ENCODE measurements at places on chromosomes 3 and 15.

GRCh38 chr3:108415661-108416060 lies 94.7 kb downstream of the MYH15 start:
- no peak for DNase-seq

- DNase-seq, result no peak
These were observed 479.0 kb downstream of the AGBL1 start for GRCh38 chr15:86558686-86559085.

- DNase-seq, result no peak
These were observed 31.3 kb downstream of the TIMP4 start for GRCh38 chr3:12127391-12127790.

DNA sequence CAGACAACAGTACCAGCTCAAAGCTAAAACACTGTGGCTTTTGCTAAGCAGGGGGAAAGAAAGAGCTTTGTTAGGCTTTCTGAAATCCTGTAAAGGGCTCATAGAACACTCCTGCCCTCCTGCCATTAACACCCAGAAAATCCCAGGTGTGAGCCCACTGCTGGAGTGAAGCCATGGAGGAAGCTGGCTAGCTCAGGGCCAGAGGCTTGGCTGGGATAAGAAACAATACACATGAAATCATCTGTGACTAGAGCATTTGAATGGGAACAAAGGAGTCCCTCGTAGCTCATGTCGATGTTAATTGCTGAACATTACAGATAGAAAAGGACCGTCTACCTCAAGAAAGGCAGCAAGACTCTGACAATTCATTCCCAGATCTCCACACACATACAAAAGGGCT lies 23.5 kb downstream of the RUVBL1 start:
- DNase-seq, result no peak

DNA sequence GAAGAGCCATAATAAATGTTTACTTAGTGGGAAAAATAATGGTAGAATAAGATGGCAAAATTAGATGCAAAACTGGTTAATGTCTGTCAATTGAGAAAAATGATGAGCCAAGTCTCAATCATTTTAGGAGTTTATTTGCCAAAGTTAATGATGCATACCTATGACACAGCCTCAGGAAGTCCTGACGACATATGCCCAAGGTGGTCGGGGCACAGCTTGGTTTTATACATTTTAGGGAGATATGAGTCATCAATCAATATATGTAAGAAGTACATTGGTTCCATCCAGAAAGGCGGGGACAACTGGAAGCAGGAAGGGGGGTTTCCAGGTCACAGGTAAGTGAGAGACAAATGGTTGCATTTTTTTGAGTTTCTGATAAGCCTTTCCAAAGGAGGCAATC lies 31.5 kb downstream of the CLEC3B start:
- no peak for DNase-seq

DNA sequence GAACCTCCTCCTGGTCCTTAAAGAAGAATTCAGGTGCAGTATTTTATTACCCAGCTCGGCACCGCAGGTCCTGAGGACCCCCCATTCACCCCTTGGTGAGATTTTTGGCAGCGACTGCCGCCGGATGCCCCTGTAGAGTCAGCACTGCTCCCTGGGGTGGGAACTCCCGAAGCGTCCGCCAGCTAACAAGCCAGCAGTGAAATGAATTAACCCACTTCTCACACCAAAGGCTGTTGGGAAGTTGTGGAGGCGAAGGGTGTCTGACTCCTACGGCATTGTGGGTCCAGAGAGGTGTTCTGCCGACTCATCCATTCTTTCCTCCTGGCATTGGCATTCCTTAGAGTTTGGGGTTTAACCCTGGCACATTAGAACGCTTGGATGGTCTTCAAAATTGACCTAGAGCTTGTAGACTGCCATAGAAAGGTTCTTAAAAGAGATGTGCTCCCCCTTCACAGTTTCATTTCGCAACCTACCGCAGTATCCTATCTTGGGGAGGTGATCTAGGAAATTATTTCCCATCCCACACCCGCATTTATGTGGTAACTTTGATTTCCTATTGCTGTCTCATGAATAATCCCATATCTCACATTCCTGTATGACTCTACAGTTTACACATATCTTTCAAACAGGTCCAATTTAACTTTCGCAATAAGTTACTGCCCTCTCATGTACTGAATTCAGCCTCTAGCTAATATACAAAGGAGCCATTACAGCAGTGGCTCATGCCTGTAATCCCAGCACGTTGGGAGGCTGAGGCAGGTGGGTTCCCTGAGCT lies 879 bp upstream of the EIF5A2 start:
- no peak for DNase-seq

GRCh38 chr15:66833803-66834202 lies 131.8 kb downstream of the SMAD6 start:
- DNase-seq, result no peak

GRCh38 chr3:172709774-172710663 lies 848 bp downstream of the NCEH1 start:
- no peak for DNase-seq

DNA sequence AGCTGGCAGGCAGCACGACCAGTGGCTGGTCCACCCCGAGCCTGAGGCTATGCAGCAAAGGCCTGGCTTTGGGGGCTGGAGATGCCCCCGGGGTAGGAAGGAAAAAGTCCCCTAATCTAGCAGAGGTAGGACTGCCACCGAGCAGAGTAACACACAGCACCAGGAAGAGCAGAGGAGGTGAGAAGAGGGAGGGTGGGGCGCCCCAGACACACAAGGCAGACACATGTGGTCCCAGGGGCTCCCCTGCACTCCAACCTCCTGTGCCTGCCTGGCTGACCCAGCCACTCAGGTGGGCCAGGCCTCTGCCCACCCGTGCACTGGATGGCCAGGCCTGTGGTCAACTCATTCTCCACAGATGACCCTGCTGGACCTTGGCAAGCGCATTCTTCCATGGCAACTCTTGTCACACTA lies 112.4 kb downstream of the ADCY5 start:
- no peak for DNase-seq

DNA sequence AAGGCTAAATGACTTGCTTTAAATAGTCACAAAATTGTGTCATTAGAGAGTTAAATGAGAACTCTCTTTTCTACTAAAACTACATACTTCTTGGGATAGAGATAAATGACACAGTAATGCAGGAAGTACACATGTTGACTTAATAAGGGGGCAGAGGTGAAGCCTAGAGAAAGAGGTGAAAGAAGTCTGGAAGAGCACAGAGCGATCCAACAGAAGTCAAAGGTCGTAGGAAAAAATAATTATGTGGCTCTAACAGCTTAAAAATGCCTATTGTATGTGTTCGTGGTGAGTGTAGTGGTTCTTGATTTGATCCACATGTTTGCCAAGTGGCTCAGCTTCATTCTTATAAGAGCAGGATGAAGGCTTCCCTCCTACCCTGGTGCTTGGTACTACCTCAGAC lies 61.7 kb downstream of the TMEM212 start:
- DNase-seq, result no peak

- no peak for DNase-seq
These were observed 32.6 kb downstream of the ALS2CL start for GRCh38 chr3:46660543-46661523.

- DNase-seq, result no peak
These were observed 57.9 kb downstream of the AGTR1 start for GRCh38 chr3:148755570-148755969.

GRCh38 chr3:7683426-7683825 lies 818.2 kb upstream of the LMCD1 start:
- DNase-seq, result no peak

GRCh38 chr3:70999730-71000129 lies 583.8 kb downstream of the FOXP1 start:
- DNase-seq, result no peak

GRCh38 chr3:41155834-41156233 lies 43.5 kb upstream of the CTNNB1 start:
- DNase-seq, result no peak

DNA sequence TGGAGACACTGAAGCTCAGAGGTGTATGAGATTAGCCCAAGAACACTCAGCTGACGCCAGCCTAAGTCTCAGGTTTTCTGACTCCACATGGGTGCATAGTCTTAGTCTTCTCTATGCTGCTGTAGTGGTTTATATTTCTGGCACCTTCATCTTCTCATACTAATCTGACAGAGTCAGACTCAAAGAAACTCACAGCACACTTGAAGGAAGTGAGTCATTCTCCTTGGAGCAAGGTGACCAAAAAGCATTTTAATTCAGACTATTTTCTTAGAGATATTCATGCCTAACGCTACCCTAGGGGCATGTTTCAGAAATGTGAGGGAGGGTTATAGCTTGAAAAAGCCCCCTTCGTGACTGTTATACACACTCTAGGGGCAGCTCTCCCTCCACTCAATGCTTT lies 775.3 kb upstream of the ARPP21 start:
- no peak for DNase-seq

DNA sequence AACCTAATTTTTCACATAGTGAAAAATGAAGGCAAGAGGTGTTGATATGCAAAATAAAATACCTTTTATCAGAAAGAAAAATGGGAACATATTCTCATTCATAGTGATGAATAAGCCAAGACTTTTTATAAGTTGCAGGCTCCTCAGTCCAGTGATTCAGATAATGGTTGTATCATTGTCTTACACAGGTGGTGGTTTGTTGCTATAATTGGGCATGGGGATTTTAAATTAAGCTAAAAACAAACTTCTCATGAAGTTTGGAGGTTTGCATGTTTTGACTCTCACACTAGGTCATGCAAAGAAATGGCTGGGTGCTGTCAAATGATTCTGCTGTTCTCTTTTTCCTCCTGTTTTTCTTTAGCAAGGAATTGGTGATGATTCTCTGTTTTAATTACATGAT lies 60.8 kb upstream of the SKIL start:
- DNase-seq, result no peak

GRCh38 chr3:145854499-145854898 lies 306.5 kb downstream of the PLOD2 start:
- DNase-seq, result no peak

DNA sequence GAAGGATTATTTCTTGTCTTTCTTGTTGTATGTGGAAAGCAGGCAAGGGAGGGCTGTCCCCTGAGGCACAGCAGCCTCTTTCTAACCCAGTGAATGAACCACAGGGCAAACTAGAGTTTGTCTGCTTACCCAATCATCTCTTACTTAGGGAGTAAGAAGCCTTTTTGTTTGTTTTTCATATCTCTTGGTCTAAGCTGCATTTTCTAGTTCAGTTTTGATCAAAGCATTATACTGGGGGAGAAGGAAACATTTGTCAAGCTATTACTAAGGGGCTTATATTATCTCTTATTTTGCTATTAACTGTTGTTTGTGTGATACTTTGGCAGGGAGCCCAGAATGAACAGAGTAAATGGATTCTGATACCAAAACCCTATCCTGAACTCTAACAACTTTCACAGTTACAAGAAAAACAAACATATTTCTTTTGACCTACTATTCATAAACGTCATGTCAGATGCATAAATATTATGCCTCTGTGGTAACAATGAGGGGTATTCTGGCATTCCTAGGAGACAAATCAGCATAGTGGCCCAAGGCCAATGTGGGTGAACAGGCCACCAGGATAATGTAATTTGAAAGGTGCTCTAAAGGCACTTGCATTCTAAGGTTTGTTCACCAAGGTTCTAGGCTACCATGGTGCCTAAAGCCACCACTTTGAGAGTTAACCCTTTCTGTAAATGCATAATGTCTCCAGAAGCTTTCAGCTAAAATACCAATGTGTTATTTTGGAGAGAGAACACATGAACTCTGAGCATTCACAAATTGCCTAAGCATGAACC lies 271.6 kb upstream of the ZPLD1 start:
- no peak for DNase-seq

DNA sequence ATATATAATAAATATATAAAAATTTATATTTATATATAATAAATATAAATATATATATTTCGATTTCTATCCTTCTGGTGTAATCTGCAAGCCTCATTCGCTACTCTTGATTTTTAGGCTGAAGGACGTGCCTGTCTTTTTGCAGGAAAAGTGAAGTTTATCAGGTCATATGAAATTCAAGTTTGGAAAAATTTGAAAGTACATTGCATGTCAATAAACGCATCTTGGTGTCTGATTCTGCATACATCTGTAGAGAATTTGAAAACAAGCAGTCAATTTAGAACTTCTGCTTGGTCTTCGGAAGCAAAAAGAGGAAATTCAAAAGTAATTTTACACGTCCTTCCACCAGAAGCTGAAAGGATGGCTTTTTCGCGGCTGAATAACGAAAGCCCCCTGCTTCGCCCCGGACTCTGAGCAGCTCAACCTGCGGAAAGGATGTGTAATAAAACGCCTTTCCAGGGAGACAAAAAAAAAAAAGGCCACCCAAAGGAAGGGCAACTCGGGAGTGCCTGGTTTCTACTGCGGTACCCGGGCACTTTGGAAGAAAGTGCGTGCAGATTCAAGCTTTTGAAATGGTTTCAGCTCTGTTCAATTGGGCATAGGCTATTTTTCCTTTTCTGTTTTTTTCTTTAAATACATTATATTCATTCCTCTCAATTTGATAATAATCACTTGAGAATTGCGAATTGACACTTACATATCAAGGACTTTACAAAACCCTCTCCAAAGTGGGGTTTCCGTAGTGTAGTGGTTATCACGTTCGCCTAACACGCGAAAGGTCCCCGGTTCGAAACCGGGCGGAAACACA lies 1.5 kb upstream of the MYNN start:
- peak; percentile 92 for DNase-seq

GRCh38 chr3:107082527-107082926 lies 294.7 kb upstream of the CCDC54 start:
- no peak for DNase-seq

- DNase-seq, result no peak
These were observed 309.3 kb upstream of the PLSCR5 start for GRCh38 chr3:146914409-146914808.

GRCh38 chr3:173502983-173503568 lies 105.5 kb downstream of the NLGN1 start:
- no peak for DNase-seq

GRCh38 chr15:63210151-63211091 lies 21.0 kb downstream of the RAB8B start:
- no peak for DNase-seq

DNA sequence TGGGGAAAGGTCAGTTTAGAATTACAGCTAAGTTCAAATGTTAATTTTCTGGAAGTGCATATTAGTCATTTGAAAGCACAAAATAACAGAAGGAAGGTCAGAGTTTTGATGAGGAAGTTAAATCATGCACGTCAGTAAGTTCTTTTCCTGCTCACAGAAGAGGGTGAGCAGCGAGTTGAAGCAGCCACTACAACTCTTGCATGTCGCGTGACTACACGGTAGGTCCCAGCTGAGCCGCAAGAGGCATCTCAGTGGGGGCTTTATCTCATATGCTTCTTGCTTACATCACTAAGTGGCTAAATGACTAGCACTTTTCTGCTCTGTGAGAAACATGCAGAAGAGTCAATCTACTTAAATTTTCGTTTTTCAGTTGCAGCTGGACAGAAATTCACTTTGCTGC lies 21.3 kb upstream of the SEC62 start:
- DNase-seq, result no peak

DNA sequence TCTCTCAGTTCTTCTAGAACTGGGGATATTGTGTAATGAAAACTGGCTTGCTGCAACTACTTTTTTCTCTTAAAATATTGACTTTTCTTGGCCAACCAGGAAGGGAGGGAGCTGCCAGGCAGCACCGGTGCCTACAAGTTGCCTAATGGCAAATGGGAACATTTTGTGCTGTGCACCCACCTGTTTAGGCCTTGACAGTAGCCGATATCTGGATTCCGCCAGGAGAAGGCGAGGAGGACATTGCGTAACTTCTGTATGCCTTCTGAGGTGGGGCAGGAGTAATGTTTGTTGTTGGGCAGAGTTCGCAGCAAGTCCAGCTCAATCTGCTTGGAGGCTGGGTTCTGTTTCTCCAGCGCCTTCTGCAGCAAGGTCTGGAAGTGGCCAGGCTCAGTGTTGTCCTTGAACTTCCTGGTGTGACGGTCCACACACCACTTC lies 64.9 kb downstream of the TBC1D2B start:
- DNase-seq, result no peak

GRCh38 chr3:49563040-49563578 lies 8.8 kb downstream of the BSN start:
- no peak for DNase-seq

Measured in CD4-positive, alpha-beta T cell treated with Interleukin-2 at 100 ng/mL for 4 hours (primary cell).